NCI-H1436 treated with DMSO at 0.1 percent for 48 hours (cell line): ENCODE measurements at places on chromosomes 7 and 10.

GRCh38 chr7:90789736-90790306 is 193.7 kb downstream of the CDK14 start:
- DNase-seq, result no peak

- no peak for DNase-seq
Measured at GRCh38 chr10:13820119-13820963, 233.6 kb downstream of the PRPF18 start.

DNA sequence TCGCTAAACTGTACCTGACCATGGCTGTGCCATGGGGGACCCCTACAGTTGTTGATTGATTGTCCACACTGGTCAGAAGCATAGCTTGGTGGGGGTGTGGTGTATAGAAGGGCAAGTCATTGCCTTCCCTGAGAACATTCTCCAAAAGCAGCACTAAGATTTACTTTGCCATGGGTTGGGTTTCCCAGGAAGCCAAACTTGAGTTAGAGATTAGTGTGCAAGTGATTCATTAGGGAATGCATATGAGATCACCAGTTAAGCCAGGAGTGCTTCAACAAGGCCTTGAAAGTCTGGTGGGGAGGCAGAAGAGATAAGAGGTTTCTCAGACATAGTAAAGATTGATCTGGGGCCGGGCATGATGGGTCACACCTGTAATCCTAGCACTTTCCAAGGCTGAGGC is 21.4 kb upstream of the TPST1 start:
- no peak for DNase-seq

GRCh38 chr7:106312099-106312871 is 27.5 kb upstream of the NAMPT start:
- no peak for DNase-seq

- DNase-seq, result no peak
Measured at GRCh38 chr10:30894221-30894620, 137.4 kb downstream of the ZNF438 start.

- no peak for DNase-seq
Measured at GRCh38 chr7:24834128-24834798, 77.0 kb upstream of the GSDME start.

GRCh38 chr7:114084472-114085312 is 165.9 kb upstream of the PPP1R3A start:
- DNase-seq, result no peak

- DNase-seq, result no peak
Measured at GRCh38 chr10:19651549-19651948, 164.7 kb upstream of the PLXDC2 start.

DNA sequence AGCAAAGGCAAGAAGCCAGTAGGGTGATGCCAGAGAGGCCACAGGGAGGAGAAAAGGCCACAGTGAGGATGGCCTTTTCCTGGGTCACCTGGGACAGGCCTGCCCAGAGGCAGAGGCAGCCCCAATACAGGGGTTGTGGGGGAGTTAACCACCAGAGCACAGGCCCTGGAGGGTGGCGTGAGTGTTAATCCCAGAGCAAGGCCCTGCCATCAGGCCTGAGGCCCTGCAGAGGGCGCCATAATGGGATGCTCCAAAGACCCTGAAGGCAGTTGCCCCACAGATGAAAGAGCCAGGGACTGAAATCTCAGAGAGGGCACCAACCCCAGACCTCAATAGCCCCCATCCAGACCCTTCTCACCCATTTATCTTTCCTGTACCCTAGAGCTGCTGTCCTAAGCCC is 23.9 kb downstream of the SLC13A4 start:
- no peak for DNase-seq

DNA sequence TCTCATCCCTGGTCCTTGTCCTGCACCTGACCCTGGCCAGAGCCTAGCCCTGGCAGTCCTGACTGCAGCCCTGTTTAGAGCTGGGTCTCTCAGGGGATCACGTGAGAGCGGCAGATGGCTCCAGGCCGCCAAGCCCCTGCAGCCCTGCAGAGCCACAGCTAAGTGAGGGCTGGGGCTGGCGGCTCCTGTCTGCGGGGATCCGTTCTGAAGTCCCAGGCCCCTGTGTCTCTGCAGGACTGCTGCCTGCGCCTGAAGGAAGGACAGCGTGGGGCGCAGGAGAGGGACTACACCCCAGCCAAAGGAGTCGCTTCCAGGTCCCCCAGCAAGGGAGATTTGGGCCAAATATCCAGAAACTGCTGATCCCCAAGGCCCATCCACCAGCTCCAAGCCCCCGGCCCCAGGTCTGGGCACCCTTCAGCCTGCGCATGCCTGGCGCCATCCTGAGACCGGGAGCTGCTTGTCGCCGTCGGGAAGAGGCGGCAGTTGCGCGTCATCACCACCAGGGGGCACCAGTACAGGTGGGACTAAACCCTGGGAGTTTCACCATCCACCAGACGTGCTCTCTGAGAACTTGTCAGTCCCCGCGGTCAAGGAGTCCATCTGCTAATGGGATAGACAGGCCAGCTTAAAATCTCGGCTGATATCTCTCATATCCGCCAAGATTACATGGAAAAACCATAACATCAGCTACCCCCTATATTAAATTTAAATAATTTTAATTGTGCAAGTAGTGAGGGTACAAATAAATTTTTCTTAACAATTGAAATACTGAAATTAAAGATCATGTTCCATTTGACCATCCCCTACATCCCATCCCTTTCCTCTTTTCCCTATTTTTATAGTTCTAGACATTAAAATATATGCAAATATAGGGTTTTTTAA is 25.1 kb upstream of the GHRHR start:
- DNase-seq, result peak; percentile 14

GRCh38 chr7:143487566-143487965 is 9.9 kb downstream of the TAS2R41 start:
- DNase-seq, result no peak

DNA sequence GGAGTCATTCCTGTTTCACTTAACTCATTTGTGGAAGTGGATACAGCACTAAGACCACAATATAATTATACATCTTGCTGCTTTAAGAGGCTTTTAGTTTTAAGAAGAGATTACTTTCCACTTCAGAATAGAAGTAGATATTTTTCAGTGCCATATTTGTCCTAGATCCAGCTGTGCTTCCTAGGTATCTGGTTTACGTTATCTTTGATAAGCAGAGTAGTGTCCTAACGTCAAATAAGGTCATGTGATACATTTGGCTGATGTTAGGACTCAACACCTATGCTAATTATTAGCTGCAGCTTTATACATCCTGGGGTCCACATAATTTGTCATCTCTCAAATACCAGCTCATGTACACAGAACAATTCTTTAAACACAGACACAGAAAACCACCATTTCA is 196.2 kb upstream of the SMIM30 start:
- no peak for DNase-seq

DNA sequence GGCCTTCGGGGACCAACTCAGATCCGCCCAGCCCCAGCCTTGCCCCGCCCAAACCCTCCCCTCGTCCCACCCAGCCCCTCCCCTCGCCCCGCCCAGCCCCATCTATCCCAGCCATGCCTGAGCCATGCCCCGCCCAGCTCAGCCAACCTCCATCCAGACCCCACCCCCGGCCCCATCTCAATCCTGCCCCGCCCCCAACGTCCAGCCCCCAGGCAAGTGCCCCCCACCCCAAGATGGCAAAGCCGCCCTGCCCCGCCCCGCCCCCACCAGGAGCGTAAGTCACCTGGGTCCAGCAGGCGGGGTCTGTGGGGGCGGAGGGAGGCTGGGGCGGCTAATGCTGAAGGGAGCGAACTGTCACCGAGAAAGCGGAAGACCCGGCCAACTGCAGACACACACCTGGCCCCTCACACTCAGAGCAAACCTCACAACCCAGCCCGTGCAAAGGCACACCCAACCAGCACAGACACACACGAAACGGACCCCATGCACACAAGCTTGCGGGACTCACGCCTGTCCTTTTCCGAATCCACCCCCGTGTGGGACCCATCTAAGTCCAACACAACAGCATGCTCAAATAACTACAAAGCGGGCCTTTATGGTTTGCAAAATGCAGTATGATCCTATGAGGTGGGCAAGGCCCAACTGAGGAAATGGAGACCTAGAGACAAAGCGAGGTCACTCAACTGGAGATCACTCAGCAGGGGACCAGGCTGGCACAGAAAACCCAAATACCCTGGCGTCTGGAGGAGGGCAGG is 11.5 kb upstream of the OGA start:
- no peak for DNase-seq

DNA sequence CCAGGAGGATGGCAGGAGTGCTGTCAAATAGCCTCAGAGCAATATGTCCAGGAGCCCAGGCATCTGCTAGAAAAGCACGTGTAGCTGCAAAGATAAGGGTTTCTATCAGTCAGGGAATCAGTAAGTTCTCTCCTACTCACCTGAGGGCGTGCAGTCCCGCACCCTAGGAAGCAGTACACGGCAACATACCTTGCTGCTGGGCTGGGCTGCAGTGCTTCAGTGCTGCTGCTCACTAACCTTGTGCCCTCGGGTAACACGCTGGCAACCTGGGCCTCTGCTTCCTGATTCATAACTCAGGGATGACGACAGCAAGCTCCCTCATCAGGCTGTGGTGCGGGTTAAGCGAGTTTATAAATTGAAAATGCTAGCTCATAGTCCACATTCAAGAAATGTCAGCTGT is 29.5 kb upstream of the CCNY start:
- DNase-seq, result no peak

- no peak for DNase-seq
Measured at GRCh38 chr7:143451122-143451521, 7.9 kb downstream of the TAS2R60 start.

DNA sequence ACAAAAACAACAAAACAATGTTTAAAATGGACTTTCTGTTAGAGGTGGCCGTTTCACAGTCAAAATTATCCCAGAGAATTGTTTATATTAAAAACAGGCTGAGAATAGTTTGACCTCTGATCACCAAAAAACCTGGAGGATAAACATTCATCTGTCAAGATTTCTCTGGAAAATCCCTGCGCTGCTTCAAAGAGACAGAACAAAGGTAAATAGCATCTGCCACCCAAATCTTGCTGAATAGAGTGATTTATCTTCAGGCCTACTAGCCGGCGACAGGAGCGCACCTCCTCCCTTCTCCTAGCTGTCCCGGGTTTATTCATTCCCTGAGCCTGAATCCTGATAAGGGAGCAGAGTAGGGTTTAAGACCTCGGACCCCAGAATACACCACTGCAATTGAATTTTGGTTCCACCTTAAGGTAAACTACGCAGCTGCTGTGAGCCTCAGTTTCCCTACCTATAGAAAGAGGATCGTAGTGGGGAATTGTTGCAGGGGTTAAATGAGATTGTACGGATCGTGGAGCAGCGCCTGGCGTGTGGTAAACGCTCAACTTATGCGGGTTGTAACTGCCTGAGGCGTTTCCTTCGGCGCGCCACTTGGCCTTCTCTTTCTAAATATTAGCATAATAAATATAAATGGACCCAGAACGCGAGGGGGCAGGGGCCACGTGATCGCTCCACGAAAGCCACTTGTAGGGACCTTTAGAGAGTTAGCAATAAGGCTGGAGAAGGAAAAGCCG is 498 bp upstream of the ST7 start:
- DNase-seq, result no peak

GRCh38 chr10:124597846-124598165 is 136.2 kb downstream of the LHPP start:
- DNase-seq, result no peak

DNA sequence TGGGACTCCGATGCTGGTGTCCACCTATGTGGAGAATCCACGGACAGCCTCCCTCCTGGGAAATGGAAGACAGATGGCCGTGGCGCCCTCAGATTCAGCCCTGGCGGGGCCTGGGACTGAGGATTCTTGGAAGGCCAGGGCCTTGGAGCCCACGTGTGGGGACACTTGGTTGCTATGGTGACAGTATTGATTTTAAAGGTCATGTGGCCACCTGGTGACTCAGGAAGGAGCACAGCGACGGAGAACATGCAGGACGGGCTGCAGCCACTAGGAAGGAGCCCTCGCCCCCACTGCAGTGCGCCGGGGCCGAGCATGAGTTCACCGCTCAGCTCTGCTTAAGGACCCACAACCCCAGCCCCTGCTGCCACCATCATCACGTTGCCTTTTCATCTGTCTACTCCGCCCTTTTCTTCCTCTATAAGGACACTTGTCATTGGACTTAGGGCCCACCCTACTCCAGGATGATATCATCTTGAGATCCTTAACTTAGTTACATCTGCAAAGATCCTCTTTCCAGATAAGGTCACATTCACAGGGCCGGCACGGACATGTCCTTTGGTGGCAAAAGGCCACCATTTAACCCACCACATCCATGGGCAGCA is 3.7 kb upstream of the STK32C start:
- DNase-seq, result no peak

- no peak for DNase-seq
Measured at GRCh38 chr10:19944911-19945663, 128.9 kb downstream of the PLXDC2 start.

- no peak for DNase-seq
Measured at GRCh38 chr10:109977382-109977806, 30.4 kb upstream of the ADD3 start.

- no peak for DNase-seq
Measured at GRCh38 chr10:101027106-101027720, 3.7 kb downstream of the PDZD7 start.

DNA sequence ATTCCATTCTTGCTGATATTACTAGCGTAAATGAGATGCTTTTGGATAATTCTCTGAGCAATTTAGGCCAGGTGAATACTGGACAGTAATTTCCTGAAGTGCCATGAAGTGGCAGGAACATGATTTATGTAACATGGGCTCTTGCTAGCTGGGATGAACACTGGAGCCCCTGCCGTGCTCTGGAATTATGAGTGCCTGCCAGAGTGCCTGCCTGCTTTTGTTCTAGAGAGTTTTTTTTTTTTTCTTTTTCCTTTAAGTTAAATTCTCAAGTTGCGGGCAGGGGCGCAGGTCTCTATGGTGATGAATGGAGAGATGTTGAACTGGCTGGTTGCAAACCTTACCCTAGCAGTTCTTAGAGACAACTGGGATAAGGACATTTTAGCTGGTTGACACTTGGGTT is 165.9 kb downstream of the AUTS2 start:
- no peak for DNase-seq

- DNase-seq, result no peak
Measured at GRCh38 chr10:110138197-110138812, 69.1 kb upstream of the MXI1 start.

DNA sequence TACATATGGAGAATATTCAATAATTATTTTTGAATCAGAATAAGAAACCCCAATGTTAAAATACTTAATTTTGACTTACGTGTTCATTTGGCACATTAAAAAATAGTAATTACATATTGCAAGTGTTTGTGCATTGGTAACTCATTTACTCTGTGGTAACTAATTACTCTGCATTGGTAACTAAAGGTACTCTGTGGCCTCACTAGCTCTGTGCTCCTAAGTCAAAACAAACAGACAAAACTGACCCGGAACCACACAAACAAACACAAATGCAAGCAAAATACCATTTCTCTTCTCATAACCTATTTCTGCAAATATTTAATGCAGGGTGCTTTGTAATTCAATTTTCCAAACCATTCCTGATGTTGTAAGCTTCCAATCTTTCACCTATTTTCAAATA is 1244.3 kb downstream of the REEP3 start:
- DNase-seq, result no peak

DNA sequence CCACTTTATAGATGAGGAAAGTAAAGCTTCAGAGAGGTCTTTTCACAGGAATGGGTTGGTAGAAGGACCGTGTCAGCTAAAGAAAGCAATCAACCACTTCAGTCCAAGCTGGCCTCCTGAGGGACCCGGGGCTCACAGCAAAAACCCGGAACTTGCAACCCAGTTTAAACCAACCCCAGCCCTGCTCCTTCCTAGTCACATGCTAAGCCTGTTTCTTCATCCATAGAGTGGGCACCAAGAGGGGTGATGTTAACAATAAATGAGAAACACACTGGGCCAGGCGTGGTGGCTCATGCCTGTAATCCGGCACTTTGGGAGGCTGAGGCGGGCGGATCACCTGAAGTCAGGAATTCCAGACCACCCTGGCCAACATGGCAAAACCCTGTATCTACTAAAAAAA is 12.1 kb upstream of the NPFFR1 start:
- no peak for DNase-seq

GRCh38 chr10:119343011-119343601 is 135.7 kb downstream of the GRK5 start:
- no peak for DNase-seq
